Frontal cortex (tissue), 4 donors: ENCODE measurements at places on chromosomes 11 and 22.

DNA sequence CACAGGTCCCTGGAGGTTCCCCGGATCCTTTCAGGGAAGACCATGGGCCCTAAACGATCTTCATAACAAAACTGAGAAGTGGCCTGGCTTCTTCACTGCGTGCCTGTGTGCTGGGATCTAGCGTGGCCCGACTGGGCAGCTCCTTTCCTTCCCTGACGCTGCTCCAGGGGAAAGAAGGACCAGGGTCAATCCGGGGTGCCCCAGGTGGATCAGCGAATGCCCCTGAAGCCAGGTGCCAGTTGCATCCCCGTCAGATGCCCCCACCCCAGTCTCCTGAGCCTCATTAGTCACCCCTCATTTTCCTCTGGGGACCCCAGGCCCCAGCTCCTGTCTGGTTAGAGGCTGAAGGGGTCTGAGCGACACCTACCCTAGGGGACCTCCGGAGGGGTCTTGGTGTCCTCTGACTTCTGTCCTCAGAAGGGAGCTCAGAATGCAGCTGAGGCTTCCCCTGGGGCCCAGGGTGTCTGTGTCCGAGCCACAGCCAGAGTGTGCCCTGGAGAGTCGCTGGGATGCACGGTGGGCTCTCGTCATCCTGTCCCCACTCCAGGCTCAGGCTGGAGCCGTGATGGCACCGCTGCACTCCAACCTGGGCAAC, 18.7 kb upstream of the MUC6 start:
- no peak for DNase-seq

GRCh38 chr22:32336121-32336603, 21.5 kb upstream of the RFPL3 start:
- no peak for DNase-seq

GRCh38 chr11:37511425-37511933, 913.4 kb upstream of the RAG2 start:
- no peak for DNase-seq

GRCh38 chr22:37259540-37260029, 15.5 kb upstream of the RAC2 start:
- no peak for DNase-seq

GRCh38 chr22:40422558-40423309, 52.3 kb downstream of the SGSM3 start:
- DNase-seq = no peak

- no peak for DNase-seq
Observed at GRCh38 chr11:132352497-132352896, 982.1 kb downstream of the NTM start.

GRCh38 chr11:124978316-124978715, 24.3 kb downstream of the CCDC15 start:
- DNase-seq = no peak

- no peak for DNase-seq
Observed at GRCh38 chr11:10908215-10908951, 50.5 kb upstream of the ZBED5 start.

GRCh38 chr22:40418366-40419201, 48.2 kb downstream of the SGSM3 start:
- DNase-seq = no peak

GRCh38 chr11:121540627-121541026, 87.9 kb upstream of the SORL1-AS1 start:
- no peak for DNase-seq

- DNase-seq = no peak
Observed at GRCh38 chr11:46672381-46672839, 28.0 kb downstream of the ARHGAP1 start.

DNA sequence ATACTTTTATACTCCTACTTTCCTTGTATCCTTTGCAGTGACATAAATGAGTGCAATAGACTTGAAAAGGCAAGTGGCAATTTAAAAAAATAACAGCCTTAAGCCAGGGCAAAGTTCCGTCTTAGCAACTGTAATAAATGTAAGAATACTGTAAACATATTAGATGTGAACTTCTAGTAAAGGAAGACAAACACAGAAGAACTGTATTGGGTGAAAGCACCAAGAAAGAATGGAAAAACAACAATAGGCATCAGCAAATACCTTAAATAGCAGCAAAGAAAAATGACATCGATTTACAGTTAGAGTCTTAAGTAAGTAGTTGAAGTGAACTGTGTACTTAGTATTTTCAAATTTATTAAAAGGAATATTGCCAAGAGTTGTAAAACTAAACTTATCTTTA, 75.5 kb upstream of the TP53AIP1 start:
- DNase-seq = no peak

GRCh38 chr11:108239076-108239475, 16.2 kb downstream of the ATM start:
- DNase-seq = no peak

DNA sequence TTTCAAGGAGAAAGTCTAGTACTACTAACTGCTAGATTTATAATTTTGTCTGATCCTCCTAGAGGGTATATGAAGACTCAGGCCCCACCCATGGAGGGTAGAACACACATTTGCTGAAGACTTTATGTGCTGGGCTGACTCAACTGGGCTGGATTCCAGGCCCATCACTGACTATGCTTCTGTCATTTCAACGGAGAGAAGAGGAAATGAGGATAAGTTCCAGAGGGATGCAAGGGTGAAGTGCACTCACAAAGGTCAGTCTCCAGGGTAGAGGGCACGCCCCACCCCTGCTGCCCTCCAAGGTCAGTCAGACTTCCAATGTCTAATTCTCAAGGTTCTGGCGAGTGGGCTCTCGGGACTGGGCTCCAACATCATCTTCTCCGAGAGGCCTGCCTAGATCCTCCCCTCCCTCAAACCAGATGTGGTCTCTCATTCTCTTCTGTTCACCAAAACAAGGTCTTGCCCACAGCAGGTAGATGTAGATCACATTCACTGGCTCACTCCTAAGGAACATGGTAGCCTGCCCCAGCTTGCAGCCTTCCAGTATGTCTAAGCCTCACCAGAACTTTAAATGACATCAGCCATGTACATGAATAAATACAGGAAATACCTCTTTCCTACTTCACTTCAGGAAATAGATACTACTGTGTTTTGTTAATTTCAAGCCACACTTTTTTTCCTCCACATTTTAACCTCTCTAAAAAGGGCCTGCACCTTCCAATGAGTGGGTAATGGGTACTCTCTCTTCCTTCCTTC, 7.3 kb upstream of the C11orf86 start:
- no peak for DNase-seq

DNA sequence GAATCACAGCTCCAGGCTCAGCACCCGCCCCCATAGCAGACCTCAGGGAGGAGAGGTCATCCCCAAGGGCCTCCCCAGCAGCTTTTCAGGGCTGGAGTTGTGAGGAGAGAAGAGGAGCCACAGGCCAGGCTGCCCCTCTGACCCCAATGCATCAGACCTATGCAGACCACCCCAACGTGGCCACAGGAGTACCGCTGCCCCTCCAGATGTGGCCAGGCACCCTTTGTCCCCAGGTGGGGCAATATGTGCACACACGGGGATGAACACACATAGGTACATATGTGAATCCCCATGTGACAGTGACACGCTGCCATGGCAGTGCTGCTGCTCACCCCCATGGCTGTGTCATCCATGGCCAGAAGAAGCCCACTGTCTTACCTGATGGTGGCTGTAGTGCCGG, 10.9 kb downstream of the USH1C start:
- DNase-seq = no peak

- DNase-seq = peak; percentile 81
Observed at GRCh38 chr11:63945477-63946163, 6.8 kb downstream of the NAA40 start.

- DNase-seq = no peak
Observed at GRCh38 chr11:44351006-44351660, 41.2 kb upstream of the ALX4 start.

- DNase-seq = no peak
Observed at GRCh38 chr11:13009921-13010748, 1.0 kb downstream of the RASSF10 start.

- DNase-seq = peak; percentile 20
Observed at GRCh38 chr11:7892840-7893254, 38.2 kb downstream of the OR10A6 start.

DNA sequence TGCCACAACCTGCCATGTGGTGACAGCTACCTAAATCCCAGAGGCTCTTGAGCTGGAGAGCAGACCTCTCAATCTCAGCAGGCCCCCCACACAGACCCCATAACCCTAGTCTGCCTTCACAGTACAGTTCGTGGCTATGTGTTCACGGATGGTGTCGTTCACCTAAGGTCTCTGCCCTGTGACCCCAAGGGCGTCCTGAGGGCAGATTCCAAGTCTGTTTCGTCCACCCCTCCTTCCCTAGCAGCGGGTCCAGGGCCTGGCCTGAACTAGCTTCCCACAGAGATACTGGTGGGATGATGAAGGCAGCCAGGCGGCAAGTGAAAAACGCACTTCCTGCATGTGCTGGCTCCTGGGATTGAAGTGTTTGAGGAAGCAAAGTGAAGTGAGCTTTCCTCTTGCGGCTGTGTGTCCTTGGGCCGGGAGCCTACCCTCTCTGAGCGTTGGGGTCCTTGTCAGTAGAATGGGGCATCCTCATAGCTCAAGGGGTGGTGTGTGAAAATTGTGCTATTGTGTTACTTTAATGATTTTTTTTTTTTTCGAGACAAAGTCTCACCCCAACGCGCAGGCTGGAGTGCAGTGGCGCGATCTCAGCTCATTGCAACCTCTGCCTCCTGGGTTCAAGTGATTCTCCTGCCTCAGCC, 70.1 kb downstream of the LRP5 start:
- DNase-seq = no peak

DNA sequence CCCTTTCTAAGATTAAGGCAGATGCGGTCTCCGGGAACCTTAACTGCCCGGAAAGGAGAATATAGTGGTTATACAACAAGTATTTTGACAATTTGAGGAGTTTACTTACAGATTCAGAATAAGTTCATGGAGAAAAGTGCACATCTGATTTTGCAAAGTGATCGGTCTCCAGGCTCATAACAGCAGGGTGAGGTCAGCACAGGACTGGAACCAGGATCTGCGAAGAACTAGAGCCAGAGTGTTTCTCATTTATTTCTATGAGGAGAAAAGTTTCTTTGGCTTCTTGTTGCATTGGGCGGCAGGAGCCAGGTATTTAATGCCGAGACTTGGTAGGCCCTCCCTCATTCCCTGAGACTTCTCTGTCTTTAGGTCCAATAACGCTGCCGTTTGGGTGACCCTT, 3.7 kb downstream of the ADAMTS15 start:
- no peak for DNase-seq

- DNase-seq = no peak
Observed at GRCh38 chr11:68338051-68338780, 25.8 kb downstream of the LRP5 start.

- peak; percentile 4 for DNase-seq
Observed at GRCh38 chr11:26730414-26731083, 8.7 kb upstream of the SLC5A12 start.

GRCh38 chr11:129743112-129743815, 72.4 kb upstream of the TMEM45B start:
- no peak for DNase-seq

DNA sequence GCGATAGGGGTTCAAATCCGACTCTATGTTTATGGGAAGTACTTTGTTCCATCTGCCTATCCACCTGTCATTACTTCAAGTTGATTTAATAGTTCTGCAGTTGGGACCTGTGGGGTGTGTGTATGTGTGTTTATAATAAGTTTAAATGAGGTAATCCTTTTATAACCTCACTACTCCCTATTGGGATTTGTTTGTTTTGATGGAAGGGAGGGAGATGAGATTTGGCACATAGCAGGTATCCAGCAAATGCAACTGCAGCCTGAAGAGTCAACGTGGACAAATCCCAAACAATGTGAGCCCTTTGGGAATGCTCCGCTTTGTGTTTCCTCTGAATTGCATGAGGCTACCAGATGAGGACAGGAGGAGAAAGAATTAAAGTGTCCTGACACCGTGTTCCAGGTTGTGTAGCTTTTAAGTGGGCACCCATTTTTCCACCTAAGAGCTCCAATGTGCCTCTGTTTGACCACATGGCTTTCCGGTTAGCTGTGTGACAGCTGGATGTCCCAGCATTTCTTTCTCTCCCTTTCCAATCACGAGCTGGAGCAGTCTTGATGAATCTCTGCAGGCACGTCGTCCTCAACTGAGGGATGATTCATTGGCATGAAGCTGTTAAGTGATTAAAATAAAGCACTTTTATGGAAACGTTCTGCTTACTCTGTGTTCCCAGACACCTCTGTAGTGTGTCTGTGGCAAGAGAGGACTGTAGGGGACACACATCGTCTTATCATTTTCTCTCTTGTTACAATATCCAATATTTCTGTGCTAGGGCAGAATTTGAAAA, 610.7 kb downstream of the NTM start:
- DNase-seq = peak; percentile 5

DNA sequence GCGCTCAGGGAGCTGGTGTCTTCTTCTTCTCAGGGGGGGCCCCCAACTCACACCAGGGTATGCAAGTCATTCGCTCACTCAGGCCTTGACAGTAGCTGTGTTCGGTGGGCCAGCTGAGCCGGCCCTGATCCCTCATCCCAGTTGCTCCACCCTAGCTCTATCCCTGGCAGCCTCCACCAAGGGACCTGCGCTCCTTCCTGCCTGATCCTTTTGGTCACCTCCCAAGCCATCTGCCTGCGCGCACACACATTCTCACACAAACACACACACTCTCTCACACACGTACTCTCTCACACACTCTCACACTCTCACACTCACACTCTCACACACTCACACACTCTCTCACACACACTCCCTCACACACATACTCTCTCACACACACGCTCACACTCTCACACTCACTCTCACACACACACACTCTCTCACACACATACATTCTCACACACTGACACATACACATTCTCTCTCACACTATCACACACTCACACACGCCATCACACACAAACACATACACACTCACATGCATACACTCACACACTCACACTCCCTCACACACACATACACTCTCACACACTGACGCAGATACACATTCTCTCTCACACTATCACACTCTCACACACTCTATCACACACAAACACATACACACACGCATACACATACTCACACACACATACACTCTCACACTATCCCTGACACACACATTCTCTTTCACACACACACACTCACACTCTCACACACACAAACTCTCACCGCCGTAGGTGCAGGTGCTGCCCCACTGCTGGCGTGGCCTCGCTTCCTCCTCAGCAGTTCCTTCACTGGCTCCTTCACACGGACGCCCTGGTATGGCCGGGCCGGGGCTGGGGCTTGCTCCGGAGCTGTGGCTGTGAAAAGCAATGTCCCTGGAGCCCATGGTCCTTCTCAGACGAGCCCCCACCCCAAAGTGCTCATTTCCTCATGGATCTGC, 20.8 kb downstream of the POU2AF1 start:
- DNase-seq = no peak

GRCh38 chr22:28112548-28113043, 193.5 kb upstream of the PITPNB start:
- no peak for DNase-seq

- DNase-seq = no peak
Observed at GRCh38 chr11:74641905-74642304, 49.5 kb downstream of the POLD3 start.
